ENCODE measurements at places on chromosomes 12 and 14.

DNA sequence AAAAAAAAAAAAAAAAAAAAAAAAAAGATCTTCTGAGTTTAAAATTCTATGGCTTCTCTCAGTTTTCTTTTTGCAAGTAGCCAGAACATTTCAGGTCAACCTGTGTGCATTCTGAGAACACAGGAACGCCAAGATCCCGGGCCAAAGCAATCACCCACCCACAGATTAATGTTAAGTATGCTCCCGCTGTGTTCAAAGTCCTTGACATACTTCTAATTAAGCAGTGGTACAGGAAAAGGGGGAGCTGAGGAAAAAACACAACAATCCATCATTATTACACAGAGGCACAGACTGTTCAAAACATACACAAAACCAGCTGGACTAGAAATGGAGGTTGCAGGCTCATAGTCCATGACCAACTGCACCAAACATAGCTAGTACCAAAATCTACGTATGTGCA is 2.8 kb downstream of the FBXO21 start:
- no peak for DNase-seq

GRCh38 chr12:126358806-126359205 is 1293.6 kb downstream of the AACS start:
- no peak for DNase-seq

DNA sequence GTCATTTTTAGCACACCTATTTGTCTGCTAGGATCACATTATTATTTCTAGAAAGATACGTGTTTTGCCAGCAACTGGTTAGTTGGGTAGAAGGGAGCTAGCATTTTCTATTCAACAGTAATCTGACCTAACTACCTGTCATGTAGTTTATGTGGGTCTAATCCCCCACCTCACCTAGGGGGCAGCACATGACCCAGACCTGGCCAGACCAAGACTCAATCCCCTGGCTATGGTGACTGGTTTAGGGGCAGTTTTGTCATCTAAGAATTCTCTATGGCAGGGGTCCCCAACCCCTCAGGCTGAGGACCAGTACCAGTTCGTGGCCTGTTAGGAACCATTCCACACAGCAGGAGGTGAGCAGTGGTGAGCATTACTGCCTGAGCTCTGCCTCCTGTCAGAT is 29.5 kb upstream of the EVL start:
- no peak for DNase-seq

GRCh38 chr12:95731519-95731958 is 59.0 kb downstream of the NTN4 start:
- no peak for DNase-seq

GRCh38 chr14:30620178-30620577 is 1.9 kb upstream of the SCFD1 start:
- DNase-seq, result no peak

- DNase-seq, result no peak
Observed at GRCh38 chr12:45498645-45499044, 230.9 kb upstream of the ARID2 start.

- no peak for DNase-seq
Observed at GRCh38 chr12:108757856-108758255, 26.5 kb upstream of the CORO1C start.
